ENCODE measurements at places on chromosomes 1 and 21.

DNA sequence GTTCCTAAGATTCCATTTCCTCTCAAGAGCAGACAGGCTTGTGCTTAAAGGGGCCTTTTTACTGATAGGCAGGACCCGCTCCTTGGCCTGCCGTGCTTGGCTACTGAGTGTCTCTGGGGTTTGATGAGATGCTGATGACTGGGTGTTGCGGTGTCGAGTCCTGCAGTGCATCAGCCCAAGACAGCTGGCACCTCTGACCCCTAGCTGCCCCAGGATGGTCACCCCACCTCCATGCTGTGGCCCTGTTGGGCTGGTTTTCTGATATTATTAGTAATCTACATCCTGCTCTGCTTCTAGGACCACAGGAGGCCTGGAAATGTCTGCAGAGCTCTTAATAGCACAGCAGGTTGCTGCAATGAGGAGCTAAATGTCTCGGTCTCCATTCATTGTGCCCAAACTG, 28.7 kb downstream of the LRRC71 start:
- DNase-seq, result no peak

- no peak for DNase-seq
Measured at GRCh38 chr21:39479814-39480182, 28.0 kb downstream of the SH3BGR start.

- DNase-seq, result no peak
Measured at GRCh38 chr1:186050360-186050759, 316.2 kb downstream of the HMCN1 start.

DNA sequence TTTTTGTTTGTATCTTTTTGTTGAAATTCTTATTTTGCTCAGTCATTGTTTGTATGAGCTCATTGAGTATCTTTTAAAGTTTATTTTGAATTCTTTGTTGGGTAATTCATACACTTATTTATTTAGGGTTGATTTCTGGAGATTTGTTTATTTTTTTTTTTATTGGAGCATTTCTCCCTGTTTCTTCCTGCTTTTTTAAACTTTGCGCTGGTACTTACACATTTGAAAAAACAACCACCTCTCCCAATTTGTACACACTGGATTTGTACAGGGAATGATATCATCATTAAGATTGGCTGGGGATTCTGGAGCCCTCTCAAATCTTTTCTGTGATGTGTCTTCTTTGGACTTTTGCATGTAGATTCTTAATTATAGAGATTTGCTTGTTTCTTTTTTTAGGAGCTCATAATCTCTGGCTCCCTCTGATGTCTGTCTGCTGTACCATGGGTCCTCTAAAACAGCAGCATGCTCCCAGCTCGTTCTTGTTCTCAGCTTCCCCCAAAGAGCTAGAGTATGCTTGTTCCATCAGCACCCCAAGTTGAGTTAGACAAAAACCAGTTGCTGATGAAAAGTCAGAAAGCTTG, 310.7 kb downstream of the DUSP10 start:
- DNase-seq, result no peak

GRCh38 chr1:50508040-50508586, 84.9 kb upstream of the DMRTA2 start:
- DNase-seq, result no peak
